Stimulated activated CD8-positive, alpha-beta memory T cell treated with anti-CD3 and anti-CD28 coated beads, Interleukin-7, amount 100 ng/mL, for 48 hours (primary cell): ENCODE measurements at places on chromosomes 2 and 18.

DNA sequence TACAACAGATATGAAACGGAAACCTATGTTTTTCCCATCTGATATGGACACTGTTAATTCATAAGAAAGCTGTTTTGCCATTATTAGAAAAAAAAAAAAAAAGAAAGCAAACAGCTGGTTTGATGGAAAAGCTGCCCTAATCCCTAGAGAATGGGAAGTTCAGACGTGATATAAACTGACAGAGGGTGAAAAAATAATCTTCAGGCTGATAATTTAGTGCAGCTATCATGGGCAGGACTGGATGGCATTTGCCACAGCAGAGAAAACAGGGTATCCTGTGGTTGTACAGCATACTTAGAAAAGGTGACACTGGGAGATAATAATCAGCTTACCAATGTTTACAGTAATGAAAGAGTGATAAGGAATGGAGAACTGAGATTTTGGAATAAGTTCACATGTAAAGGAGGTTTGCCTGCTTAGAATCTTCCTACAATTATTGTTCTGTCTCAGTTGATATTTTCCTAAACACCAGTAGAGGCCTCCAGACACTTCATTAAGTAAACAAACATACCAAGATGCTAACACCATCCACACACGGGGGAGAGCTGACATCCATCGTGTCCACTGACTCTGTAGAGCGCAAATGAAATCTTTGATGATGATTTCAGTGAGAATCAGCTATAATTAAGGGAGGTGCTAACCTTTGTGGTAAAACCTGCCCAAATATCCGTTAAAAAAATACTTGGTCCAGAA is 211.6 kb upstream of the MMADHC start:
- DNase-seq, result no peak

DNA sequence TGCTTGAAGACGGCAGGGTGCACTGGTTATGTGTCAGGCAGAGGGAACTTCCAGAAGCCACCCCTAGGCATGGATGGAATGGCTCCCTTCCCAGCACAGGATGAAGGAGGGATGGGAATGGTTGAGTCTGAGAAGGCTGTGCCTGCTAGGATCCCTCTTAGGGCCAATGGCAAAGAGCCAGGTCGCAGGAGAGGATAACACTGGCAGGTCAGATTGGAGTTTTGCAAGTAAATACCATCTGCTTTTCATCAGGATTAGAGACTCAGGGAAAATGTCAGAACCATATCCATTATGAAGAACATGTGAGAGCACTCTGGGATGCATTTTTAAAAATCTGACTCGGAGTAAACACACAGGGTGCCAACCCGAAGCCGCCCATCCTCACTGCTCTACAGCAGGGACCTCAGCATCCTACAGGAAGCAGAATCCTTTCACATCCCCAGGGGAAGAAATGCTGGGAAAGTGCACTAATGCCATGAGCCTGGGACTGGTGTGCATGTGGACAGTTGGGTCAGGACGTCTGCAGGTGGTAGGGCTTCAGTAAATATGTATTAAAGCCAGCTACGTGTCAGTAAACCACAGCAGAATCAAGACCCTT is 139.9 kb downstream of the MYT1L start:
- no peak for DNase-seq

DNA sequence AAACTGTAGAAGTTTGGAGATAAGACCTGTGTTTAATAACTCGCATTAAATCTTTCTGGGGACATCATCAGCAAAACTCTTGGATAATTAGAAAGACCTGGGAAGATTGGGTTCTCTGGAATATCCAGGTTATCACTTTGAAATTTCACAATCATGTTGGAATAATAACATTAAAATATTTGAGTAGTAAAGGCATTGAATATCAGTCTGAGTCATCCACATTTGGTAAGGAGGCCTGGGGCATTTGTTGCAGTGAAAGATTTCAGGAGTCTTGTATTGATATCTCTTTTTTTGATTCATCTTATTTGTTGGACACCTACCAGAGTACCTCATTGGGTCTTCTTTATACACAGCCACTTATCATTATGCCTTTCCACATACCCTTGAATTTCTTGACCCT is 95.9 kb downstream of the EPB41L5 start:
- no peak for DNase-seq

- DNase-seq, result no peak
These were observed 80.7 kb upstream of the NABP1 start for GRCh38 chr2:191597186-191597751.

- DNase-seq, result no peak
These were observed 161.4 kb downstream of the ZEB2 start for GRCh38 chr2:144358374-144358964.

DNA sequence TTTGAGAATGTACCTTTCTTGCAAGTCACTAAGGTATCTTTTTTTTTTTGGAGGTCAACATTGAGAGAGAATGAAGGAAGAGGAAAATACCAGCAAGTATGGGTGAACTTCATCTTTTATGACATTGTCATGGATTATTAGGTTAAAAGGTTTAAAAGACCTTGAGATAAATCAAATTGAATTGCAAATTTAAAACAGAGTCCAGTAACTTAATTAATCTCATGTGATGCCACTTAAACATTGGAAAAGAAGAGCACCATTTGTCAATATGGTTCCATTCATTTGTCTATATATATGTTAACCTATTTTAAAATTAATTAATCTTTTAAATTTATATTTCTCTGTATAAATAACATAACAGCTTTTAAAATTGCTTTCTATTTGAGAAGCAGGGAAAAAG is 83.8 kb downstream of the PPP1R1C start:
- DNase-seq, result no peak

DNA sequence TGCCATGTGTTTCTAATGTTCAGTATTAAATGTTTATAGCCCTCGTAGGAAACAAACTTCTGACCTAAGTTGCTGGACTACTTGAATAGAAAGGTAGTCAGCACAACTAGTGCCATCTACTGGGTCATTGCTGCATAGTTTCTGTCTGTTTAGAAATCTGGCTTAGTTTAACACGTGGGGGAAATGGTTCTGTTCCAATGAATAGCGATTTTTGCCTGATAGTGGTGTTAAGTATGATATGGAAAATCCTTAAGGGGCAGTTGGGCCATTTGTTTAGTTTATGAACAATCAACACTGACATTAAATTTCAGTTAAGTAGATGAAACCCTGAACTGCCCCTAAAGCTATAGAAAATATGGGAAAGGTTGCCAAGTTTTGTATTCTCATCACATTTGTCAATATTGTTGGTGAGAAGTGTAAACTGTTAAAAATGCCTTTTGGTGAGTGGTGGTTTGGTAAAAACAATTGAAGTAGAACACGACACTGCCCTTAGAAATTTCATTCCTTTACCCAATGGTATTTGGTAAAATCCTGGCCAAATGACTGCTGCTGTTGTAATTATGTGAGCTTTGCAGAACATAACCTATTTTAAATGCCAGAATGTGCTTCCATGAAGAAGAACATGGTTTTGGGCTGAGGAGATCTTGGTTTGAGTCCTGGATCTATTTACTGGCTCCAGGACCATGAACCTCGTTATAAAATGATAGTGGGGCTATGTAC is 13.2 kb downstream of the NABP1 start:
- no peak for DNase-seq

- DNase-seq, result no peak
These were observed 1137.6 kb upstream of the NXPH2 start for GRCh38 chr2:139917690-139918384.

DNA sequence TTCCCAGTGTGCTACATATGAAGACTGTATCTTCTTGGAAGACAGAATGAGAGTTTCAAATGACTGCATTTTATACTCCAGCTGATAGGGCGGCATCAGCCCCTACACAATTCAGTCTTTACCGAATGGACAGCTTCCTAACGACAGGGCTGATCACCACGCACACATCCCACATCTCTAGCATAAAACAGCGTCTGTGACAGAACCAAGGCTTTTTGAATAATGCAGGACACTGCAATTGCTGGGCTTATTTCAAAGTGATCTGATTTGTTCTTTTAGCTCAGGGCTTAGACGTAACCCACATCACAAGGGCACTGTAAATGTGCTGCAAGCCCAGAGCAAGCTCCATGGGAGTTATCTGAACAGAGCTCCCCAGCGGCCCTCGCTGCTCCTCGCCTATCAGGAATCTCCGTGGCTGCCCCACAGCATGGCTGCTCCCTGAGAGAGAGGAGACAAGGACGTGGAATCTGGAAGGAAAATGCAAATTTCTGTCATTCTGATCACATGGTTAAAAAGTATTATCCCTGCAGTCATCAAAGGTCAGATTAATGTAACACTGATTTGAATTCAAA is 158.5 kb upstream of the ALKAL2 start:
- DNase-seq, result no peak

DNA sequence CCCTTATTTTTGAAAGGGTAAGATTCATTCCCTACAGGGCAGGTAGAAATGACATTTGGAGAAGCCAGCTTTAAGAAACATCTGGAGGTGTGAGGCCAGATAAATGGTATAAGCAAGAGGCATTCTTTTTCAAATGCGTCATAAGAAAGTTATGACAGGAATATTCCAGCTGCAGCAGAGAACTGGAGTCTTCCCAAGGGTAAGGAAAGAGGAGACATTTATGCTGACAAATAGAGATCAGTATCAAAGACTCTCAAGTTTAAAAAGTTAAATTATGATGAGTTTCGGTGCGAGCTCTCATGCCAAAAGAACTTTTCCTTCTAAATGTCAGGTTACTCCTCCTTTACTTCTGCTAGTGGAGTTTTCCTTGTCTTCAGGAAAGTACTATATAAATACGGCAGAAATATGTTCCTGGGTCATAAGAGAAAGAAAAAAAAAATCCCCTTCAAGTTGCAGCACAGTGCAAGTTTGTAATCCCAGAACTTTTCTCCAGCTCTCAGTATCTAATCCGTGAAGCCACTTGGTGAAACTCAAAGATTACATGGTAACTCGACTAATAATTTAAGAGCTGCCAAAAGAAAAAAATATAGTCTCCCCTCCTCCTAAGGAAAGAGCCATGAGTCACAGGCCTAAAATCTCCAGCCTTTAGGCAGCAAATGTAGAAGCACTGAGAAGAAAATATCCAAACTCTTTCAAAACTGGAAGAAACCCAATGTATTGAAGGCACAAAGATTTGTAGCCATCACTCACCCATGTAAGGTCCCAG is 428.1 kb downstream of the MEIS1 start:
- DNase-seq, result no peak

- DNase-seq, result no peak
These were observed 18.9 kb downstream of the PTPN18 start for GRCh38 chr2:130374587-130375290.
